Natural killer cell (primary cell): ENCODE measurements at places on chromosomes 1 and 21. TPM values are rescaled to one million over a fixed set of nuclear protein-coding genes. Genes with fewer than 3 reads are reported as not detected.
A peak's percentile ranks its signal among the peaks of the same experiment; 100 is the strongest.

- no peak for DNase-seq
Observed at GRCh38 chr1:85411567-85412305, 53.2 kb downstream of the DDAH1 start.

DNA sequence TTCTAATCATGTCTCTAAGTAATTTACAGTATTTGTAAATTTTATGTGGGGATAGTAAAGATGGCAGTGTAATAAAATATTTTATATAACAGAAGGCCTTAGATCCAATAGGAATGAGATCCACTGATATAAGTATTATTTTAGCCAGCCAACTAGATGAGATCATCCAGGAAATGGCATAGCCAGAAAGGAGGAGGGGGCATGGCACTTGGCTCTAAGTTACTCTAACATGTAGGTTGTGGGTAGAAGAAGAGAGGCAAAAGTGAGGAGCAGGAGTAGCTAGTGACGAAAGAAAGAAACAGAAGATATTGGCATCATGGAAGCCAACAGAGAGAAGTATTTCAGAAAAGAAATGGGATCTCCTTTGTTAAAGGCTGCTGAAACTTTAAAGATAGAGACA lies 426.1 kb downstream of the PTPRC start:
- no peak for DNase-seq

GRCh38 chr21:33206771-33207281 lies 22.9 kb upstream of the IFNAR2 start:
- DNase-seq: no peak

GRCh38 chr1:179034720-179035119 lies 9.0 kb downstream of the FAM20B start:
- peak; percentile 24 for DNase-seq

DNA sequence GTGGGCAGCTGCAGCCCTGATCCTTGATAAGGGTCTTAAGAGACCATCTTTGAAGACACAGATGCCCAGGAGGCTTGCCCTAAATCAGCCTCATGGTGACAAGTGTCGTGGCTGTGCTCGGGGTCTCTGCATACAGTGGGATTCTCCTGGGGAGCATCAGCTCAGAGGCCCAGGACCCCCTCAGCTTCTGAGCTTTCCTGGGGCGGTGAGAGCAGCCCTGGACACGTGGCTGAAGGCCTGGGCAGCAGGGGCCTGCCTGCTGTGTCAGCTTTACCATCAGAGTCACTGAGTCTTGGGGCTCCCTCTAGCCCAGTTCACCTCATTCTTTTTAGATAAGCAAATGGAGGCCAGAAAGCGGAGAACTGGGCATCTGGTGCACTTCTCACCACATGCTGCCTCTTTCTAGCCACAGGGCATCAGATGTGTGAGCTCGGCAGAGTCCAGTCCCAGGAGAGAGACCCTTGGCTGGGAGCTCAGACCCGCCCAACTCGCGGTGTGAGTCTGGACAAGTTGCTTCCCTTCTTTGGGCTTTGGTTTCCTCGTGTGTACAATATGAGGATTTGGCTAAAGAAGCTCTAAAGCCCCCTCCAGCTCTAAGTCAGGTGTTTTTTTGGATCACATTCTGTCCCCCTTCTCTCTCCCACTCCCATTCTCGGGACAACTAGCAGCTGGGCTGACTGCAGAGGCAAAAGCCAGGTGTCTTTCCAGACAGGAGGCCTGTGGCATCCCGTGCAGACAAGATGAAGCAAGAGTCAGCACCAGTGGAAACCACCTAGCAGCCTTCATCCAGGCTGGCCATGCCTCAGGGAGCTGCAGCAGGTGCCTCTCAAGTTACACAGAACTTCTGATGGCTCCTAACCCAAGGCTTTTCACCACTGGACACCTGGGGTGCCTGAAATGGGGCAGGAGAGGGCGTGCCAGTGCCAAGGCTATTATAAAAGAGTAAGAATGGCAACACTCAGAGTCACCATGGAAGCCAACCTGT lies 119.1 kb downstream of the KCNN3 start:
- no peak for DNase-seq

- no peak for DNase-seq
Observed at GRCh38 chr1:83545066-83545862, 453.7 kb downstream of the TTLL7 start.

GRCh38 chr21:33976082-33977016 lies 60.7 kb upstream of the ATP5PO start:
- DNase-seq: peak; percentile 75

DNA sequence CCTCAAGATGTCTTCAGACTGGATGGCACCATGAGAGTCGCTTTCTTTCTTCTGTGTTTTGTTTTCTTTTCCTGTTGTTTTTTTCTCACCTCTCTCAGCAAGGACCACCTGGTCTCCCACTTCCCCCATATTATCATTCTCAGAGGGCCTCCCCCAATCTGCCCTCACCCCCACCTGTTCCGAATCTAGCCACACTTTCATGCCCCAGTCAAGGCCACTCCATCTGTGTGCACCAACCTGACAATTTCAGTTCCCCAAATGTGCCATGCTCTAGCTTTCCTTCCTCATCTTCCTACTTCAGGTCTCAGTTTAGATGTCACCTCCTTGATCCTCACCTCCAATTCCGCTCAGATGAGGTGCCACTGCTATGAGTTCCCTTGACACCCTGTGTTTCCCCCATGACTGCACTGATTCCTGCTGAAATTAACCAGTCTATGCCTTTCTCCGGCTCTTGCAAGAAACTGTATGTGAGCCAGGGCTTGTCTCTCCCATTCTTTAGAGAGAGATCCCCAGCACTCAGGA lies 146.2 kb downstream of the PLPP3 start:
- DNase-seq: no peak

DRAXIN gene
- 24.9 TPM for total RNA-seq

HSPA6 gene
- total RNA-seq: 6.0 TPM
